Stimulated activated CD4-positive, alpha-beta T cell treated with anti-CD3 and anti-CD28 coated beads, Interleukin-15, amount 100 ng/mL, for 1 hour (primary cell): ENCODE measurements at places on chromosomes 12 and 14.

DNA sequence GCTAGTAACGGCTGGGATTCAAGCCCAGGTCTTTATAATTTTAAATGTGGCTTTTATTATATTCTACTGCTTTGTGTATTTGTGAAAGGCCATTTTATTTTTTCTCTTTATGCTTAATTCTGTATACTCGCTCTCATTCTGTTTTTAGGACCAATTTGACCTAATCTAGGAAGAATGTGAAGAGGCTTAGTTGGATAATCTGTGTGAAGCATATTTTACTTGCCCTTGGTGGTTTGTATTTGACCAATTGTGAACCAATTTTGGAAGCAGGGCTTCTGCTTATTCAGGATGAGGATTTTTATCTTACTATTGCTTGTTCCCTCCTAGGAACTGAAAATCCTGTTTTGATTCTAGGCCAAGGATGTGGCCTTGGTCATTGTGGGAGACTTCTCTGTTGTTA, 113.1 kb downstream of the TTC6 start:
- DNase-seq, result no peak

- DNase-seq, result no peak
Observed at GRCh38 chr12:71591601-71592000, 72.0 kb downstream of the ZFC3H1 start.

GRCh38 chr12:92496790-92497189, 206.0 kb upstream of the PLEKHG7 start:
- no peak for DNase-seq

DNA sequence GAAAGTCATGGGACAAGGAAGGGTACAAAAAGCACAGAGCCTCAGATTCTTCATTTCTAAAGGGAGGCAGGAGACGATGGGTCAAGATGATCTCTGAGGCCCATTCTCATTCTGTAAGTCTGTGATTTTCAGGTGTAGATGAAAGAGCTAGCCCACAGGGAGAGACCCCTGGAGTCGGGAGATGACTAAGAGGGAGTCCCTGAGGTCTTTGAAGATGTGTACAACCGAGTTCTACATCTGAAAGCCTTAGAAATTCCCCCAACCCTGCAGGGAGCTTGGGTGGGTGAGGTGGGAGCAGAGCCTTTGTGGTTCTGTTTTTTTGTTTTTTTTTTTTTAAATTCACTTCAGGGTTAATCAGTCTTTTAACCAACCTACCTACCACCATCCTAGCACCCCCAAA, 3.1 kb downstream of the WNT10B start:
- DNase-seq, result no peak

GRCh38 chr14:45976001-45976400, 675.6 kb downstream of the RPL10L start:
- no peak for DNase-seq

DNA sequence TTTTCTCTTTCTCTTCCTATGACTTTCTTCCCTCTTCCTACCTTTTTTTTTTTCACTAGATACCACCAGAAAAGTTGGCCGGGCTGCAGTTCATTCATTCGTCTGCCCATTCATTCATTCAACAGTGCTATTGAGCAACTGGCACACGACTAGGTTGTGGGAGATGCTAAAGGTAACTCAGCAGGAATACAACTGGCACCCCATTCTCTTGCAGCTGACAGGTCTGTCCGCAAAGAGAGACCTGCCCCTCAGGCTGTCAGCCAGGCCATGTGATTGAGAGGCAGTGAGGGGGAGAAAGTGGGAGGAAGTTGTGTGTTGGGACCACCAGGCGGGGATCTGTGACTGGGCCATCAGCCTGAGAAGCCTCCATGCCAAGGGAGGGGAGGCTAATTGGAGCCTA, 105.2 kb downstream of the TSPAN9 start:
- no peak for DNase-seq

GRCh38 chr14:73728717-73729330, 14.6 kb upstream of the PNMA1 start:
- peak; percentile 74 for DNase-seq

GRCh38 chr14:74882103-74882920, 596 bp downstream of the DLST start:
- DNase-seq, result peak; percentile 12

GRCh38 chr12:77045183-77045582, 20.2 kb downstream of the E2F7 start:
- no peak for DNase-seq

- no peak for DNase-seq
Observed at GRCh38 chr12:17971850-17972249, 118.1 kb downstream of the RERGL start.

DNA sequence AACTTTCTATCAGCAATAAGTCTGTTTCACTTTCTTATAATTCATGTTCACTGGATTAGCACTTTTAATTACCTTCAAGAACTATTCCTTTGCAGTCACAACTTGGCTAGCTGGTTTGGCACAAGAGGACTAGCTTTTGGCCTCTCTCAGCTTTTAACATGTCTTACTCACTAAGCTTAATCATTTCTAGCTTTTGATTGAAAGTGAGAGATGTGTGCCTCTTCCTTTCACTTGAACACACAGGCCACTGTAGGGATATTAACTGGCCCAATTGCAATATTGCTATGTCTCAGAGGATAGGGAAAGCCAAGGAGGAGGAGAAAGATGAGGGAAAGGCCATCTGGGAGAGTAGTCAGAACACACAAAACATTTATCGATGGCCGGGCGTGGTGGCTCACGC, 92.7 kb downstream of the PRICKLE1 start:
- DNase-seq, result no peak

GRCh38 chr12:107079172-107080011, 14.0 kb downstream of the CRY1 start:
- DNase-seq, result no peak

DNA sequence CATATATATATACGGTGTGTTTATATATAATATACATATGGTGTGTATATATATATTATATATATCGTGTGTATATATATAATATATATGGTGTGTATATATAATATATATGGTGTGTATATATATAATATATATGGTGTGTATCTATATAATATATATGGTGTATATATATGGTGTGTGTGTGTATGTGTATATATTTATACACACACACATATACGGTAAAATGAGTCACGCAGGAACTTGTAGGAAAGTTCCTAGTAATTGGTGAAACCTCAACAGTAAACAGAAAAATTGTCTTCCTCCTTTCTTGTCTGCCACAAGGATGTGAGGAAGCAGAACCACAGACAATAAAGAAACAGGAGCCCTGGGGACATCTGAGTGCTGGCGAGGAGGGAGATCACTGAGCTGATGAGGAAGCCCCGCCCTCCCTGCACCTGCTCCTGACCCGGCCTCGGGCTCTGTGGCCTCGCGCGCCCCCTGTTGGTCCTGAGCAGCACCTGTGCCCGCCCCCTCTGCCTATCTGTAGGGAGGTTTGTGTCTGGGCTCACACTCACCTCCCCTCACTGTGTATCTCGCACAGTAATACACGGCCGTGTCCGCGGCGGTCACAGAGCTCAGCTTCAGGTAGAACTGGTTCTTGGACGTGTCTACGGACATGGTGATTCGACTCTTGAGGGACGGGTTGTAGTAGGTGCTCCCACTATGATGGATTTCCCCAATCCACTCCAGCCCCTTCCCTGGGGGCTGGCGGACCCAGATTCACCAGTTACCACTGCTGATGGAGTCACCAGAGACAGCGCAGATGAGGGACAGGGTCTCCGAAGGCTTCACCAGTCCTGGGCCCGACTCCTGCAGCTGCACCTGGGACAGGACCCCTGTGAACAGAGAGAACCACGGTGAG, 1079.4 kb downstream of the TMEM121 start:
- DNase-seq, result peak; percentile 48

GRCh38 chr12:95390932-95391331, 83.0 kb upstream of the METAP2 start:
- no peak for DNase-seq

- DNase-seq, result no peak
Observed at GRCh38 chr14:68047906-68048305, 228.3 kb downstream of the RAD51B start.

DNA sequence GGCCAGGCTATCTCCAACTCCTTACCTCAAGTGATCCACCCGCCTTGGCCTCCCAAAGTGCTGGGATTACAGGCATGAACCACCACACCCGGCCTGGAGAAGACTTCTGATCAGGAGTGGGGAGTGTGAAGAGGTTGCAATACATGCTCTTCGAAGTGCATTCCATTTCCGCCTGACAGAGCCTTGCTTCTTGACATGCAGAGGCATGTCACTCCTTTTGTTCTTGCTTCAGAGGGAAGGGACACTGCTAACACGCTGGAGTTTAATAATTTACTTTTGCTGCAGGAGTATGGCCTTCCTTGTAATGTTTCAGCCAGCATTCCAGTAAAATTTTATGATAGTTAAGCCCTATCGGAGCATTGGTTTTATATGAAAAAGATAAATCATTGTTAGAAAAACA, 74.9 kb downstream of the SLC25A47 start:
- no peak for DNase-seq

DNA sequence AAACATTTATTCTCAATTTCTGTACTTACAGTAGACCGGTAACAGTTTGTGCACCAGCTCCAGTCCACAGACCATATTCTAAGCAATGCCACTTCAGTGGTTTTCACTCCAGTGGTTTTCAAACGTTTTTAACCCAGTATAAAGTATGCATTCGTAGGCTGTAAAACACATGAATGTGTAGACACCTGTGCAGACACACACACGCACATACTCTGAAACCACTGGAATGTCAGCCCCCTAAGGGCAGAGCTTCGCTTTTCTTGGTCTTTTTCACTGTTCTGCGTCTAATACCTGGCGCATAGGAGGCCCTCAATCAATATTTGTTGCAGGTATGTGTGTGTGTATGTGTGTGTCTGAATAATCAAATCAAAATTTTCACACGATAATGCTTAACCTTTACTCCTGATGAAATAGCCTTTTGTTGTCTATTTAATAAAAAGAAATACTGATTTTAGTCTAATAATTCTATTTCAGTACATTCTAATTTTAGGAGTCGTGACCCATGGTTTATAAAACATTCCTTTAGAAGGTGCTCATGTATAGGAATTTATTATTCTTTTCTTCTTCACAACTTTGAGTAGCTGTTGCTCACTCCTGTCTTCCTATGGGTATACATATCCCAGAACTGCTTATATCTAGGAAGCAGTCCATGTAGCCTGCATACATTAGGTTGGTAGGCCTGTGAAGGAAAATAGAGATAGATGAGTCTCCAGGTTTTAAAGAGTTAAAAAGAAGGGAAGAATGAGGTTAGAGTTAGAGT, 73.6 kb upstream of the REP15 start:
- no peak for DNase-seq

DNA sequence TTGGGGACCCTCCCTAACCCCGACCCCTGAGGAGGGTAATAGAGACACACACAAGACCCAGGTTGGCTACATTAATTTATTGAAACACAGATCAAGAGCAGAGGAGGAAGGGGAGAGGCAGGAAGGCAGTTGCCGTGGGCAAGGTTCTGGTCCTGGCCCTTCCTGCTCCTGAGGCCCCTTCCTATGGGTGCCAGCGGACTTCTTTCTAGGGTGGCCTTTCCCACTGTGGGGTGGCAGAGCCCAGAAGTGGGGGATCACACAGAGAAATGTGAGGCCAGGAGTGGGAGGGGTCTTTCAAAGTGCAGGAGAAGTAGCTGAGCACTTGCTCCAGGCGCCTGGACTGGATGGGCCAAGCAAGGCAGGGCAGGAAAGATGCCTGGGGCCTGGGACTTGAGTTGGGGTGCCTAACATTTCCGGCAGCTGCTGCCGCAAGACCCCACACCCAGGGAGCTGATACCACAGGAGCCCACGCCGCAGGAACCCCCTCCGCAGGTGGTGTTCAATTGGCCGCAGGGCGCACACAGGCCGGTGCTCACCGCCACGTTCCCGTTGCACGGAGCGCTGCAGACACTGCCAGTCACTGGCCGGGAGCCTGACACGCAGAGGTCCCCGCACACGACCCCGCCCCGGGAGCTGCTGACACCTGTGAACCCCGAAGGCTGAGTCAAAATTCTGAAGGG, 5.3 kb downstream of the KRT81 start:
- no peak for DNase-seq

GRCh38 chr14:20683891-20684661, at the start of gene RNASE4:
TSS of gene RNASE4 (plus strand) at chr14:20684560. CDS start at chr14:20699372, 14,812 bp downstream.
- peak; percentile 72 for DNase-seq

GRCh38 chr14:65753061-65753460, 340.5 kb downstream of the FUT8 start:
- DNase-seq, result no peak

DNA sequence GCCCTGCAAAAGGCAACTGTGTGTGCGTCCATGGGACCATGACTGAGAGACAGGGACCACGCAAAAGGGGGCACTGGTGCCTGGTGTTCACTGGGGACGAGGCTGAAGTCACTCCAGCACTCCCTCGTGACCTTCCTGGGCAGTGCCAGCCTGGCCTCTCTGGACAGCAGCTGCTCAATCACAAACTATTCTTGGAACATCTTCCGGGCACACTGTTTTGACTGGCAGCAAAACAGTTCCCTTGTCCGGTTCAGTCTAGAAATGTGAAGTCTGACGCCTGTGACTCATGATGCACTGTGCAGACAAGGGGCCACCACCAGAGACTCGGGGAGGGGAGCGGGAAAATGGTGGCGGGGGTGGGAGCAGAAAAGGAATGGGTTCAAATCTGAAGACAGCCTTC, 20.8 kb downstream of the SNRNP35 start:
- DNase-seq, result no peak

- no peak for DNase-seq
Observed at GRCh38 chr12:176321-177181, 37.4 kb downstream of the SLC6A12 start.

DNA sequence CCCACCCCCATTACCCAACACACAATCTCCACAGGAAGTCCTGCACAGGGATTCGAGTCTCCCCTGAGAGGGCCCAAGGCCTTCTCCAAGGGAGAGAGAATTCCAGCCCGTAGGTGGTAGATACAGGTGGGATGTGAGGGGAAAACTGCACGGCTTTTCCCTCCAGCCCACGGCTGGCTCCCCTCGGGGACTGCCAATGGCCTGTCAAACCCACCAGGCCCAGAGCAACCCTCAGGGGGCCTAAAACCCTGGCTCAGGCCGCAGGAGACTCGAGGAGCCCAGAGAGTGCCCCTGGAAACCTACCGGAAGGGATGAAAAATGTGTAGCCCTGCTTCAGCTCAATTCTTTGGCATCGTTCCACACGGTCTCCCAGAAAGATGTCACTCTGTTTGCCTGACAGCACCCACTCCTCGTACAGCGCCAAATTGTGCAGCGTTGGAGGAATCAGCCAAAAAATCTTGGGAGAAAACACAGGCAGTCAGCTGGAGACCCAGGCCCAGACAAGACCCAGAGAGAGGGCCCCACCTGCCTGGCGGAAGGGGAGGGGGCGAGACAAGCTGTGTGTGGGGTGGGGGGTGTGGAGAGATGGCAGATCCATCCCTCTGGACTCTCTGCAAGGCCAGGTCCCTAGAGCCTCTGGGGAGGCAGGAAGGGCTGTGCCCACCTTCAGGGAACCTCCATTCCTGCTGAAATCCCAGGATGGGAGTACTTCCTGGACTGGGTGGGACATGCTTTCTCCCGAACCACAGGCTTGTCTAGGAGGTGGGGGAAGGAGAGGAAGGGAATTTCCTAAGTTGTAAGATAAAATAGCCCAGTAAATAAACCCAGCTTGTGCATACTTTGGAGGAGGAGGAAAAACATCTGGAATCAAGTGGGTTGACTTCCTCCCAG, 48.1 kb downstream of the KDM2B start:
- no peak for DNase-seq
